Activated CD4-positive, alpha-beta T cell treated with anti-CD3 and anti-CD28 coated beads, Interleukin-2, Interleukin-4, amounts not matched to agents 100 ng/mL and 50 ng/mL, durations not matched to agents 16 hours and 8 hours (primary cell): ENCODE measurements at places on chromosomes 2 and 18.

DNA sequence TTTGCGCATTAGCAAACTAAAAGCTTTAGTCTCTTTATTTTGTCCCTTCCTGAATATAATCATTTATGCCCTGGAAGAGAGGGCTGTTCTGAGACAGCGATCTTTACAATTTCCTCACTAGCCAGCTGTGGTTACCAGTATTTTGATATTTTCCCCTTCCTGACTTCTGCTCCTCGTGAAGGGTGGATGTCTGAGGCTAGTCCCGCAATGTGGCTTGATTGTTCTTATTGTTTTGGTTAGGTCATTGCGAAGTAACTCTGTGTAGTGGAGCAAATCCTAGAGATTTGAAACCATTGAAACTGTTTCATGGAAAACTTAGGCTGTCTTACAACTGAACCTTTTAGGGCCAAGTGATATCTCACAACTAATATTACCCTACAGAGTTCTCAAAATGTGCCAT lies 2.4 kb downstream of the MRPL33 start:
- DNase-seq = no peak

DNA sequence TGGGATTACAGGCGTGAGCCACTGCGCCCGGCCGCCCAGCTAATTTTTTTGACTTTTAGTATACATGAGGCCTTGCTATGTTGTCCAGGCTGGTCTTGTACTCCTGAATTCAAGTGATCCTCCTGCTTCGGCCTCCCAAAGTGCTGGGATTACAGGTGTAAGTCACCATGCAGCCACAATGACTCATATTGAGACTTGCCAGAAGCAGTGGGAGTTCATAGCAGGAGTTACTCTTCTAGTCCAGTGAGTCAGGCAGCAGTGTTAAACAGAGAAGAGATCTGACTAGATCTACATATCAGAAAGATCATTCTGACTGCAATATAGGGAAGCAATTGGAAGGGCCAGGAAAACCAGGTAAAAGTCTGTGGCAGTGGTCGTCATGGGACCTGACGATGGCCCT lies 1.5 kb upstream of the FLACC1 start:
- peak; percentile 69 for DNase-seq

DNA sequence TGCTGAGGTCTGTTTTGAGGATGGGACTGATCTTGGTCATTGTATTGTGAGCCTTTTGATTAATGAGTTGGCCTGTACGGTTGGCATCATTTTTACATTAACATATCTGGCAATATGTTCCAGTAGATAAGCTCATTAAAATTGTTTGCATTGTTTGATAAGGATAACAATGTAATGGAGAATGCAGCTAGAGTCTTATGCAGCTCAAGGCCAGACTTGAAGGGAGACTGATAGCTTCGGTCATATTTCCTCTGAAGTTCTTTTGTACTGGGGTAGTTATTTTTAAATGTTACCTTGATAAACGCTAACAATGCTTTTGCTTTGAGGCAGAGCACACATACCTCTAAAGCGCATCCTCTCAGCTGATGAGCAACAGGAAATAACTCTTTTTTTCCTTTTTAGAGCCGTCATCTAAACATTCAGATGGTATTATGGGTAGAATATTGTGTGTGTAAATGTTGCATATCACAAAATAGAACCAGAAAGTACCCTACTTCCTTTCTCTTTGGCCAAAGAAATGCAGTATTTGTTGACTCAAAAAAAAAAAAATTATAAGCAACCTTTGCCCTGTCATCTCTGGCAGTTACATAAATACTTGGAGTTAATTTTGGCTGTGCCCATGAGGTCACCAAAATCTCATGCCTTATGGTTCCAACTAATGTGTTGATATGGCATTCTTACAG lies 1.3 kb downstream of the MAPRE2 start:
- DNase-seq = peak; percentile 42

GRCh38 chr2:20549691-20550348 lies 101.1 kb downstream of the HS1BP3 start:
- DNase-seq = no peak

DNA sequence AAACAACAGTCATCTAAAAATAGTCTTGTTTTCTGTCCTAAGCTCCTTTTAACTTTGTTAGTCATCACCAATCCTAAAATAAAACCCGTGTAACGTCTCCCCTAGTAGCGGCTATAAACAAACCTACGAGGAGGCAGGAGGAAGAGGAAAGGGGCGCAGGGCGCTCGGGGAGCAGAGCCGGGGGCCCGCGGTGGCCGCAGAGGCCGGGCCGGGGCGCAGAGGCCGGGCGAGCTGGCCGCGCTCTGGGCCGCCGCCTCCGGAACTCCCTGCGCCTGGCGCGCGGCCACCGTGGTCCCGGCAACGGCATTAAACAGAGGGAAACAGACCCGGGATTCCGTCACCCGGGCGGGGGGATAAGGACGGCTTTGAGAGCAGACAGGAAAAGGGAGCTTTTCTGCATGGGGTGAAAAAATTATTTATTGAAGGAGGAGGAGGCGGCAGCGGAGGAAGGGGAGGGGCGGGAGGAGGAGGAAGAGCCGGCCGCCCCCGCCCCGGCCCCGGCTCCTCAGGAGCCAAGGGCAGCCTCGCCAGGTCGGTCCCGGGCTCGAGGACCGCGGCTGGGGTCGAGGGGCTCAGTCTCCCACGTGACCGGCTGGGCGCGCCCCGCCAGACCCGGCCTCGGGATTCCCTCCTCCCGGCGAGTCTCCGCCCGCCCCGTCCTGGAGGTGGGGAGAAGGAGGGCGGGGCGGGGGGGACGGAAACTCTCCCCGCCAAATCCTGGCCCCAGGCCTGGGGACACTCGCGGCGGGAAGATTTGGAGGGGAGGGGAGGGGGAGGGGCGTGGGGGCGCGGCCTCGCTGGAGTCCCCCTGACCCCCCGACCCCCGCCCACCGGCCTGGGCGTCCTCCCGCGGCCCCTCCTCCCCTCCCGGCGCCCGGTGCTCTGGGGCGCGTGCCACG lies 1.8 kb upstream of the NFATC1 start:
- no peak for DNase-seq

DNA sequence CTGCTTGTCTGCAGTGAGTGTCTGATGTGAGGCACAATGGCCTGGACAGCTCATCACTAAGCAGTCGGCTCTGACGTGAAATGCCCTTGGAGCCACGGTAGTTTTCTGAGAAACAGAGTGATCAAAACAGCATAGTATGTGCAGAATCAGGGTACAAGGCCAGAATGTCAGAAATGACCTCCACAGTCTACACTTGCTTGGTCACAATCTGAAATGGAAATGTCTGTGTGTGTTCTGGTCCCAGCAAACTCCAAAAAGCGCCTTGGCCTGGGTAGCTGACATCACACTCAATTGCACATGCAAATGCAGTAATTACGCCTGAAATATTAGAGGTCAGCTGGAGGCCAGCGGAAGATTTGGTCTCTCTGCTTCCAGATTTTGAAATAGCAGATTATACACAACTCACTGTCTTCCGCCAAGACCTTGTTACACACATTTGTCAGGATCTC lies 95.4 kb downstream of the CTAGE1 start:
- no peak for DNase-seq

- DNase-seq = no peak
Observed at GRCh38 chr18:22899421-22899820, 33.7 kb upstream of the RBBP8 start.

- no peak for DNase-seq
Observed at GRCh38 chr2:148935791-148936190, 60.8 kb downstream of the KIF5C start.

DNA sequence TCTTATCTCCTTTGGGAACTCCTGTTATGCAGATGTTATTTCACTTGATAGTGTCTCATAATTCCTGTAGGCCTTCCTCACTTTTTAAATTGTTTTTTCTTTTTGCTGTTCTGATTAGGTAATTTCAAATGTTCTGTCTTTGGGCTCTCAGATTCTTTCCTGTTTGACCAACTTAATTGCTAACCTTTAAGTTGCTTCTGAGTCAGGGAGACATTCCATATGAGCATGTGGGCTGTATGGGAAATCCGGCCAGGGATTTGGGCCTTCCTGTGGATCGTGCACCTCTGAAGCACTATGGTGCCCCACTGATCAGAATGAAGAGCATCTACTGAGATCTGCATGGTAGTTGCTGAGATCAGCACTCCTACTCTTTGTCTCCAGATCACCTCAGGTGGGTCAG lies 44.7 kb upstream of the REEP1 start:
- no peak for DNase-seq
